ENCODE measurements at places on chromosomes 6 and 20.

- DNase-seq, result no peak
Observed at GRCh38 chr20:50356962-50357782, 153.0 kb upstream of the PTPN1 start.

DNA sequence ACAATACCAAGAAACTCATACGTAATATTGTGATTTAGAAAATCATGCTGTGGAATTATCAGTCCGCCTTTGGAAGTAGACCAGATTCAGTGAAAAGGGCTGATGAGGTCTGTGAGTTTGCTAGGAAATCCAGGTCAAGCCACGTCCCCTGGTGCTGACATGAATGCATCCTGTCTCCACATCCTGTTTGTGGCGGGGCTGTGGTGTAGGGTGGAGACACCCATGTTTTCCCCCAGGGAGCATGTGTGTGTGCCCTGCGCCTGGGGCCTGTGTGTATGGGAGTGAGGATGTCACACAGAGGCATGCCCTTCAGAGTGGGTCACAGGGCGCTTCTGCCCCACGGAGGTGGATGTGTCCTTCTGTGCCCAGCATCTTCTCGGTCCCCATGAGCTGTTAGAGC lies 109.1 kb downstream of the SASH1 start:
- no peak for DNase-seq

DNA sequence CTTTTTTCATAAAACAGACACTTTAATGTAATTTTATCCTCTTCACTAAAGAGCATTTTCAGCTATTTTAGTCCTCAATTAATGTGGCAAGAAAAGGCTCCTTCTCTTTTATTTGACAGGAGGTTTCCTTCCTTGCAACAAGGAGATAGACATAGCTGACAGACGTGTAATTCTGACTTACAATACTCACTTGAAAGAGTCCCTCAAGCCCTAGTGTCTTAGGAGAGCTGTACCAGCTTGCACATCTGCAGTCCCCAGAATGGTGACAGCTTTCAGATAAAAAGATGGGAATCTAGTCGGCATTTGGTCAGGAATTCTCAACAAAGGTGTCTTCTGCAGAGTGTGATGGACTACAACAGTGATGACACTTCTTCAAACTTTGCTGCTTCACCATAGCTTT lies 603.7 kb upstream of the PTCHD4 start:
- no peak for DNase-seq

DNA sequence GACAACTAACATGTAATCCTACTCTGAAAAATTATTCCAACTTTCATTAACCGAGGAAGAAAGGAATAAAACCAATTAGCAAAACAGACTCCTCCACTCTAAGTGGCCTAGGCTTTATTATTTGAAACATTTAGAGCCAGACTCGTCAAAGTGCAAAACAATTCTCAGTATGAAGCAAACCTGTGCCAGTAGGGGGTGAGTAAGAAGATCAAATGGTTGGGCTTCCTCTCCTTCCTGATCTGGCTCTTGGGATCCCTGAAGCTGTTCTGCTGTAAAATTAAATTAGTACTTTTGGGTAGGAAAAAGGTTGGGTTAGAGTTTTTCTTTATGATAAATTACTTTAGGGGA lies 177.6 kb upstream of the MAN1A1 start:
- no peak for DNase-seq

DNA sequence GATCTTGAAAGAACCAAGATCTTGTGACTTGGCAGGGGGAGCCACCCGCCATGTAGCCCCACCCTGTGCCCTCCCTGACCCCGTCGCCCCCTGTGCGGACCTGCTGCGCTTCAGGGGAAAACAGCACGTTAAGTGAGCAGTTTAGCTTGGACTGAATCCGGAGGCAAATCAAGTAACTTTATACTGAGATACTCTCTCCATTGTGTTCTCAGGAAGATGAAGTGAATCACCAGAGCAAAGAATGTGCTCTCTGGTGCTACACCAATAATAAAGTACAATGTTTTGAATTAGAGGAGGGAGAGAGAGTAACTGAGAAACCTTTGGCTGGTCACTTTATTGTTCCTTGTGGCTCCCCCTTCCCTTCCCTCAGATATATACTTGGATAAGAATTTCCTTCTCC lies 83.4 kb downstream of the TXNDC5 start:
- DNase-seq, result no peak
